ENCODE measurements at places on chromosomes 11 and 22. TPM values are rescaled to one million over a fixed set of nuclear protein-coding genes. Genes with fewer than 3 reads are reported as not detected.
A peak's percentile ranks its signal among the peaks of the same experiment; 100 is the strongest.

The HBG1 gene
- polyA plus RNA-seq, result not detected

GRCh38 chr11:114330373-114330772, 34.2 kb downstream of the NNMT start:
- no peaks in the 10 kb centered on the region for H3K36me3 ChIP-seq
- H3K27me3 ChIP-seq, result no peaks in the 10 kb centered on the region
- no peak overlapping the region for H3K27ac ChIP-seq

DNA sequence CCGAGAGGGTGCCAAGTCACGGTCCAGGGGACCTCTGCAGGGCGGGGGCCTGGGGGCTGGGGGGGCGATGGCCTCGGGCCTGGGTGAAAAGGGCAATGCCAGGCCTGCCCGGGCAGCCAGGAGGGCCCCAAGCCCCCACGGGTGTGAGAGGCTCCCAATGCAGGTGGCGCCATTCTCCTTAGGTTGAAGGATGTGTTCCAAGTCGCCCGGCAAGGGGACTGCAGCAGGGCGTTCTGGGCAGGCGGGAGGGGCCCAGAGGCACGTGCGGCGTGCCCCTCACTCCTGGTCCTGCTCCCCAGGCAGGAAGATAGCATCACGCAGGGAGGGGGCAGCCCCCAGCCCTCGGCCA, 730 bp upstream of the TNNI2 start:
- peaks cover 18% of the 10 kb centered on the region for H3K4me1 ChIP-seq
- no peaks in the 10 kb centered on the region for H3K27me3 ChIP-seq
- H3K4me3 ChIP-seq, result no peak overlapping the region

- H3K27me3 ChIP-seq, result no peaks in the 10 kb centered on the region
- H3K36me3 ChIP-seq, result no peaks in the 10 kb centered on the region
- no peak for DNase-seq
- peak overlapping the region; percentile 92 for H3K27ac ChIP-seq
These were observed 893 bp downstream of the SLC36A4 start for GRCh38 chr11:93196816-93197379.

GRCh38 chr11:61701242-61701886, 21.2 kb downstream of the DAGLA start:
- no peak overlapping the region for H3K4me3 ChIP-seq
- no peaks in the 10 kb centered on the region for H3K27me3 ChIP-seq
- H3K36me3 ChIP-seq, result no peaks in the 10 kb centered on the region
- no peak overlapping the region for H3K27ac ChIP-seq
